ENCODE measurements at places on chromosomes 1 and 21. TPM values are rescaled to one million over a fixed set of nuclear protein-coding genes. Genes with fewer than 3 reads are reported as not detected.

- DNase-seq = no peak
Observed at GRCh38 chr1:175200678-175201521, 8.3 kb upstream of the KIAA0040 start.

- no peak for DNase-seq
Observed at GRCh38 chr1:103177108-103177775, 68.9 kb upstream of the COL11A1 start.

Gene ESRRG
- total RNA-seq = not detected

GRCh38 chr1:171019971-171020370 is 70.7 kb upstream of the FMO3 start:
- no peak for DNase-seq

Gene TLCD4
- total RNA-seq = 0.38 TPM

Gene SPRR5
- total RNA-seq = not detected

GRCh38 chr1:179021873-179022272 is 3.8 kb upstream of the FAM20B start:
- no peak for DNase-seq

Gene PCP4
- not detected for total RNA-seq

- DNase-seq = no peak
Observed at GRCh38 chr1:162823771-162824525, 33.4 kb downstream of the HSD17B7 start.

DNA sequence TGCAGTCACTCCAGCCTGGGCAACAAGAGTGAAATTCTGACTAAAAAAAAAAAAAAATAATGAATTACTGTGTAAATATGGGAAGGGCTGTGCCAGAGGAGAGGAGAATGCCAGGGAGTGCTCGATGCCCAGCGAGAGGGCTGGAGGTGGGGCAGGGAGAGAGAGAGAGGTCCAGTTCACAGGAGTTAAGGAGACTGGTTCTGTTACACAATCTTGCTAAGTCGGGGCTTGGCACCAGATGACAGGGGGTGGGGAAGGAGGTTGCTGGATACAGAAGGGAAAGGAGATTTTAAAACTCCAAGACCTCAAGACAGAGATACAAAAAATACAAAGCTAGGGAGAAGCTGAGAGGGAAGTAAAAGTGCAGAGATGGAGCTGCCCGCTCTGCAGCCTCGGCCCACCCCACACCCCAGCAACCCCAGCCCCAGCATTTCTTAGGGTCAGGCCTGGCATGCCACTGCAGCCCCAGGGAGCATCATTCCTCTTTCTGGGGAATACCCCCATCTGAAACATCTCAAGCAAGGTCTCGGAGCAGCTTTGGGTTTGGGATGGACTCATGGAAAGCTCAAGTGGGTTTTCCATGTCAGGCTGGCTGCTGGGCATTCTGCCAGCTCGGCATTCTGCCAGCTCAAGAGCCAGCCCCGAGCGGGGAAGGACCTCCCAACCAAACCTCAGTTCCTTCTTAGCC is 991 bp downstream of the SELENBP1 start:
- no peak for DNase-seq

Gene TATDN3
- total RNA-seq = 24.2 TPM

DNA sequence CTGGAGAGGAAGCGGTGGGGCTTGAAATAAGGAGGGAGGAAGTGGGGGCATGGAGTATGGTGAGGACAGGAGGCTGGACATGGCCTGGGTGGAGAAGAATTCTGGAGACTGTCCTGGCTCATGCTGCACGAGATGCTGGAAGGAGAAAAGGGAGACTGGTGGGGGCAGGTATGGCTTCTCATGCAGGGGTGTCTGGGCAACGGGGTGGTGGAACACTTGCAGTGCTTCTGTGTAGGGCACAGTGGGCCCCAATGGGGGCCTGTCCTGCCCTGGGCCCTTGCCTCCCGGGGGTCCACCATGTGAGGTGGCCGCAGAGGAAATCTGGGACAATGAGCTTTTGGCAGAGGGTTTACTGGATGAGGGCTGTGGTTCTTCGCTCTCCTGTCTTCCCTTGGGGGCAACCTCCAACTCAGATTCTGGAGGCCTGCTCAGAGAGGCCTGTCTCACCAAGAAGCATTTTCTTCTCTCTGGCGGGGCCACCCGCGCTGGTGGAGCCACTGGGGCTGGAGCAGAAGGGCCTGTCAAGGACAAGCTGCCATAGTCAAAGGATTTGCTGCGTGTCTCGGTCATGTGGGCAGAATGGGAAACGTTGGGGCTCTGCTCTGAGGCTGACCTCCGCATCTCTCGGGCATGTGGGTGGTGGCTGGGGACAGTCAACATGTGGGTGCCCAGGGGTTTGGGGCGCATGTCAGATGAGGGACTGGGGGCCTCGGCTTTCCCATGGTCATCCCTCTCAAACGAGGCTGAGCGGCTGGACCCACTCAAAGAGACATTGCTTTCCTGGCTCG is 96.9 kb upstream of the EDN2 start:
- no peak for DNase-seq

GRCh38 chr1:50422946-50423669 is at the start of gene DMRTA2:
DMRTA2 (minus strand) TSS chr1:50423443; CDS start chr1:50421536, 1,907 bp downstream.
- no peak for DNase-seq

DNA sequence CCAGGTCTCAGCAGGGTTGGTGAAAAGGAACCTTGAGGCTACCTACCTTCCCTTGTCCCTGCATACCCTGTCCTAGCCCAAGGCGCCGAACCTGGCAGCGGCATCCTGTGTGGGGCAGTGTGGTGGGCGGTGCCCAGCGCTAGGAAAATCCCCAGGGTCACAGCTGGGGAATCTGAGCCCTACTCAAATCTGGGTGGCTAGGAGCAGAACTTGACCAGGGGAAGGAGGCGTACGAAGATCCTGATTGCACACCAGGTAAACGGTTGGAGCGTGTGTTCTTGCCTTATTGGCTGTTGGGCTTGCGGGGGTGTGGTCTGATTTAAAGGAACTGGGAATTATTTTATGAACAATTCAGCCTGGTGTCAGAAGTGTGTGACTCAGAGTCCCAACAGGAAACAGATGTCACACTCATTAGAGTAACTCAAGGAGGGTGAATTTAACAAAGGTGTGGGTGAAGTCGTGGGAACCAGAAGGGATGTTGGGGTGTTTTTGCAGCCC is 118.6 kb downstream of the LRIG2 start:
- no peak for DNase-seq

- DNase-seq = no peak
Observed at GRCh38 chr1:100455478-100456072, 82.4 kb upstream of the GPR88 start.

Gene RGS18
- total RNA-seq = 0.23 TPM

Gene AADACL3
- not detected for total RNA-seq

DNA sequence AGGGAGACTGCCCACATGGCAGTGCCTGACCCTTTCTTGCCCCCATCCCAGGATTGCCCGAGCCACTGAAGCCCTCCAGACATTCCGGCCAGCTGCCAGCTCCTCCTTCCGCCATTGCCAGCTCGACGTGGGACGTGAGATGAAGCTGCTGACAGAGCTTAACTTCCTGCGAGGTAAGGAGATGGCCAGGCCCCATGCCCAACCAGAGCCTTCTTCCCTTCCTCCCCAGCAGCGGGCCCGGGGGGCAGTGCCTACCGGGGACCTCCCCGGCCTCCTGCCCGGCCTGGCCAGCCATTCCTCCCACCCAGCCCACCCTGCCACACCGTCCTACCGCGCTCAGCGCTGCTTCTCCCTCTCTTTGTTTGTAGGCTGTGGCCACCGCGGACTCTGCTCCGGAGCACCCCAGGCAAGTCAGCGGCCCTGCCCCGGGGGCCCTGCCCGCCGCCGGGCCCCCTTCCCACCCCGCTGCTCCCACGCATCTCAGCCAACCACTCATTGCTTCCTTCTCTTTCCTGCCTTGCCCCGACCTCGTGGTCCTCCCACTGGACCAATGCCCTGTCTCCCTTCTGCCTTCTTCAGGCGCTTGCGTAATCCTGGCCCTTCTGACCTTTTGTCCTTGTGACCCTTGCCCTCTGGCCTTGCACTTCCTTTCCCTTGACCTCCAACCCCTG is 4.9 kb downstream of the TRIM46 start:
- no peak for DNase-seq

Gene FMO5
- not detected for total RNA-seq

- no peak for DNase-seq
Observed at GRCh38 chr1:203528976-203529835, 35.3 kb downstream of the OPTC start.

DNA sequence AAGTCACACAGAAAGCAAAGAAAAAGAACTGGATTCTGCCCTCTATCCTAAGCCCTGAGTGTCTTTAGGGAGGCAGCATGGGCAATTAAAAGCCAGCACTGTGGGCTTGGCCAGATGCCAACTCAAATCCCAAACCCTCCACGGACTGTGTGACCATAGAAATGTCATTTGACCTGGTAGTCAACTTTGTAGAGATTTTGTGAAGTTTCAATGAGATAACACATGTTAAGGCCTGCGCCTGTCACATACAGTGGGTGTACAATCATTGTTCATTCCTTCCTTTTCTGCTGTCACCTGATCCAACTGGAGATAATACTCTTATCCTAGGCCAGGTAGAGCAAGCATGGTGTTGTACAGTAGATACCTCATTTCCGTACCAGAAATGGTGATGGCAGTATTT is 54.2 kb downstream of the TMEM53 start:
- no peak for DNase-seq

DNA sequence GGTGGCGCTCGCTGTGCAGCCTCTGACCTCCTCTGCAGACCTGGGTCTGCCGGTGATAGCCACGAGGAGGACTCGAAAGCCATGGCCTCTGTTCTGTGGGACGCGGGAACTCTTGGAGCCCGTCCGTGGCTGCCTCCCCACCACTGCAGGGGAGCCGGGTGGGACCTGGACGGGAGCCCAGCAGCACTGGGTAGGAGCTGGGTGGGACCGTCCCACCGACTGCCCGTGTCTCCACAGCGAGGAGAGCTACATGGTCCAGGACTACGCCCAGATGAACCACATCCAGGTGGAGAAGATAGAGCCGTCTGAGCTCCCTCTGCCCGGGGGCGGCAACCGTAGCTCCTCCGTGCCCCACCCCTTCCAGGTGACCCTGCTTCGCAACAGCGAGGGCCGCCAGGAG is 23.7 kb downstream of the ARHGEF16 start:
- DNase-seq = no peak

DNA sequence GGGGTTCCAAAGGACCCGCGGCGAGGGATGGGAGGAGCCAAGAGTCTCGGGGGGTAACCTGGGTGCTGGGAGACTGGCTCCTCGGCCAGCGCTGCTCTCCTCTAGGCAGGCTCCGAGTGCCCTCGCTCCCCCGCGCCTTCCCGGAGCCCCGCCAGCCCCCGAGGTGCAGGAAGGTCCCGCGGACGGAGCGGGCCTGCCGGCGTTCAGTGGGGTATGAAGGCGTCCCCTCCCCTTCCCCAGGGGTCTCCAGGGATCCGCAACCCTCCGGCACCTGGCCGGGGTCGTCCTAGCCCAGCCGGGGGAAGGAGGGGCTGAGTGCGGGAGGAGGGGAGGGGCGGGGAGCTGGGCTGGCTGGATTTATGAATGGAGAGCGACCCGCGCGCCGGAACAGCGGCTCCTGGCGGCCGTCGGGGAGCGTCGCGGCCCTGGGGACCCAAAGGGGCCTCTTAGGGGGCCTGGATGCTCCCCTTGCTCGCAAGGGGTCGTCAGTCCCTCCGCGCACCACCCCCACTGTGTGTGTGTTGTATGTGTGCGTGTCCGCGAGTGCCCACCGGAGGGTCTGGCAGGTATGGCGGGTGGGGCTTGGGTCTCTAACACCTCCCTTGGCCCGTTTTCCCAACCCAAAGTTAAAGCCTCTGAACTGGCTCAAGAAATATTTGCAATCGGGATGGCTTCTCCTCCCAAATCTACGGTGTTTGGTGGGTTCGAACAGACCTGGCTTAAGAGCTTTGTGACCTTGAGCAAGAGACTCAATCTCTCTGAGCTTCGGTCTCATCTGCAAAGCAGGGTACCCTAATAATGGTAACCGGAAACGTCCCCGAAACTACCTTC is 642 bp downstream of the HCRTR1 start:
- peak; percentile 63 for DNase-seq

GRCh38 chr1:193070386-193070753 is 11.0 kb downstream of the RO60 start:
- DNase-seq = no peak

GRCh38 chr1:233316473-233316872 is 11.1 kb upstream of the MAP3K21 start:
- DNase-seq = no peak

- DNase-seq = no peak
Observed at GRCh38 chr1:37255868-37256267, 218.5 kb upstream of the ZC3H12A start.

Gene B3GALT2
- total RNA-seq = 0.18 TPM

Gene TCHH
- not detected for total RNA-seq

GRCh38 chr1:21781815-21782348 is 1.1 kb downstream of the USP48 start:
- DNase-seq = no peak

- no peak for DNase-seq
Observed at GRCh38 chr1:12424087-12424529, 193.9 kb downstream of the DHRS3 start.

DNA sequence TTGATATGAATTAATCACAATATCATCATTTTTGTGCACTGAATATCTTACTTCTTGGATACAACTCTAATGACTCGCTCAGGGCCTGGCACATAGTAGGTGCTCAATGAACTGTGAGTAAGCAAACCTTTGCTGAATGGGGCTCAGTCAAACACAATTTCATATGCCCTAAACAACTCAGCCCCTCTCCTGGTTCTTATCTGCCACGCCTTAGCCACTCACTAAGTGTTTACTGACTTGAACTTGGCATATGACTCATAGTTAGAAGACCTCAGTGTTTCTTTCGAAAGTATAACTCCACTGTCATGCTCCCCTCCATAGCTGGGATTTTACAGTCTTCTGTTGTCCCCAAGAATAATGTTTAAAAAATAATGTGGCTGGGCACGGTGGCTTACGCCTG is 4.8 kb upstream of the IFNLR1 start:
- DNase-seq = peak; percentile 69

DNA sequence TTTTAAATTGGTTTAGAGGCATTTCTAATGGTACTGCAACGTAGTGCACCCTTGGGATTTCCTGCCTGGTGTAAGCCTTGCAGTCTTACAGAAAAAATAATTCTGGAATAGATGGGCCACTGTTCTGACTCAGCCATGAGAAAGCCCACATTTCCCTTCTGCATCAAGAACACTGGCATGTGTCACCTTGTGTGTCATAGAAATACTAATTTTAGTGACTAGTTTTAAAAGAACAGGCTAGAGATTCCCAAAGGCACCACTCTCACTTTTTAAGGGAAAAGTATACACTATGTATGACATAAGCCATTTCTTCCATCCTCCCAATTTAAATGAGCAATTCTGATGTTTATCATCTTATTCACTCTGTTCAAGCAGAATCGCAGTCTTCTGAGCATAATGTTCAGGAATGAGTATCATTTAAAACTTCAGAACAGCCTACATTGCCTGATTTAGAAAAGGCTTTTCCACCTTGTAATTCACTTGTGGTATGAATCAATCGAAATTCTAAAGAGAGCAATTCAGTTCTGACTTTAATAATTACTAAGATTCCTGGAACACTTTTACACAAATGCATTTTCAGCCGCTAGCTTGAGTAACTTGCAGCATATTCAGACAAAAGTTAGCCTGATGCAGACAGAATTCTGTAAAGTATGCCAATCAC is 18.8 kb downstream of the RGS13 start:
- no peak for DNase-seq

Gene CLDN8
- total RNA-seq = not detected

- DNase-seq = no peak
Observed at GRCh38 chr1:69510026-69510425, 57.7 kb upstream of the LRRC7 start.

Gene DSTYK
- 10.7 TPM for total RNA-seq

GRCh38 chr1:183302452-183303322 is 115.5 kb downstream of the NMNAT2 start:
- DNase-seq = no peak

- DNase-seq = no peak
Observed at GRCh38 chr1:25017436-25018109, 87.5 kb upstream of the RUNX3 start.

Measured in activated CD8-positive, alpha-beta T cell treated with anti-CD3 and anti-CD28 coated beads for 36 hours (primary cell).